ENCODE measurements at places on chromosomes 12 and 14. TPM values are rescaled to one million over a fixed set of nuclear protein-coding genes. Genes with fewer than 3 reads are reported as not detected.

The ZCCHC8 gene
- 34.0 TPM for total RNA-seq

GRCh38 chr14:66369157-66369697, 116.9 kb upstream of the CCDC196 start:
- DNase-seq, result no peak
- peaks cover 10% of the 10 kb centered on the region for H3K27me3 ChIP-seq
- H3K4me1 ChIP-seq, result peaks cover 11% of the 10 kb centered on the region
- H3K27ac ChIP-seq, result no peak overlapping the region

DNA sequence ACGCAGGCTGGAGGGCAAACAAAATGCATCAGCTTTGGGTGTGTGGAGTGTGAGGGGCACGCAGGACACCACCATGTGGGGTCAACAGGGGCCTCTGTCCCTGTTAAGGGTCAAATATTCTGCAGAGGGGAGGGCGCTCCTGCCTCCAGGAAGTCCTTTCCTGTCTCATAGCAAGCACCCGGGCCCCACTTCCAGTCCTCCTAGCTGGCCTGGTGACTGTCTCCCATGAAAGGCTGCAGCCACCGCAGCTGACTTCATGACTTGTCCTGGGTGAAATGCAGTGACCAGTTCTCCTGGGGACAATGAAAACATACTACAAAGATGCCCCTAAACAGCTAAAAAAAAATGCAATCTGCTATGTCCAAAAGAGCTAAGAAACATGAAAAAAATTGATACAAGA, 53.6 kb downstream of the LGMN start:
- no peak for DNase-seq
- no peaks in the 10 kb centered on the region for H3K36me3 ChIP-seq
- peaks cover 11% of the 10 kb centered on the region for H3K27me3 ChIP-seq
- no peak overlapping the region for H3K27ac ChIP-seq
- peak overlapping the region; percentile 38 for H3K4me3 ChIP-seq

DNA sequence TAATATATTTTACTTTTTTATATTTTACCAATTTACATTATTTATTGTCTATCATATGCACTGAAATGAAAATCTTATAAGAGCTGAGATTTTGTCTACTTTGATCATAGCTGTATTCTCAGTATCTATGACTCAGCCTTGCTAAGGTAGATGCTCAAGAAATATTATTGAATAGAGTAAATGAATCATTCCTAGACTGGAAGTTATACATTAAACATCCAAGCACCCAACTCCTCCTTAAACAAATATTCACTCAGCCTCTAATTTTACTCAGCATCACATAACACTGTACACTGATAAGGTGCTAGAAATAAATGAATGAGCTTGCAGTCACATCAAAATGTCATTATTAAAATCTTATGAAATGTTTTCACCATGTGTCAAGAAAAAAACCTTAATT, 1424.9 kb downstream of the LRFN5 start:
- no peak for DNase-seq
- H3K27ac ChIP-seq, result no peak overlapping the region
- H3K36me3 ChIP-seq, result no peaks in the 10 kb centered on the region

DNA sequence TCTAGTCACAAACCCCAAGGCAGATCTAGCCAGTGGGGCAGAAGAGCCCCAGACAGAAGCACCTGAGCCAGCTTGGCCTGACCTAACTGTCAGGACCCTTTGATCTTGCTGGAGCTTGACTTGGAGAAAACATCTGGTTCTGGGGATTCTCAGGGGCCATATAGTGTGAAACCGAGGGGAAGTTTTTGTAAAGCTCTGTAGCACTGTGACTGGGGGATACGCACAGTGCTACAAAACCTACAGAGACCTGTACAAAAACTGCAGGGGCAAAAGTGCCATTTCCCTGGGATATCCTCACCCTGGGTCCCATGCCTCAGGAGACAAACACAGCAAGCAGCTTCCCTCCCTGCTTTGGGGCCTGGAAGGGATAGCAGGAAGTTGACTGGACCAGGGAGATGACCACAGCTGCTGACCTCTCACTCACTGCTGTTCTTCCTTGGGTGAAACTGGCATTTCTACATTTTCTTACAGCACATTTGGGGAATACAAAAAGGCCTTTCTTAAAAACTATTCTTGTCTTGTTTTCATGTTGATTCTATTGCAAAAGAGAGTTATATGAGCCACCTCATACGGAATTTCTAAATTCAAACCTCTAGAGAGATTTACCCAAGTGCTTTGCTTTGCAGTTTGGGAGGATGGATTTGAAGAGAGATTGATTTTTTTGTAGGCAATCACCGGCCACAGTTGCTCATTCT, 140.0 kb downstream of the DAD1 start:
- peaks cover 2% of the 10 kb centered on the region for H3K27me3 ChIP-seq
- H3K36me3 ChIP-seq, result no peaks in the 10 kb centered on the region
- DNase-seq, result no peak
- H3K4me1 ChIP-seq, result peaks cover 14% of the 10 kb centered on the region
- H3K27ac ChIP-seq, result peak overlapping the region; percentile 75

- H3K27me3 ChIP-seq, result no peaks in the 10 kb centered on the region
- no peak for DNase-seq
- H3K36me3 ChIP-seq, result no peaks in the 10 kb centered on the region
- peaks cover 46% of the 10 kb centered on the region for H3K4me1 ChIP-seq
- H3K27ac ChIP-seq, result no peak overlapping the region
These were observed 129.2 kb upstream of the ARHGAP5 start for GRCh38 chr14:31947680-31948595.

DNA sequence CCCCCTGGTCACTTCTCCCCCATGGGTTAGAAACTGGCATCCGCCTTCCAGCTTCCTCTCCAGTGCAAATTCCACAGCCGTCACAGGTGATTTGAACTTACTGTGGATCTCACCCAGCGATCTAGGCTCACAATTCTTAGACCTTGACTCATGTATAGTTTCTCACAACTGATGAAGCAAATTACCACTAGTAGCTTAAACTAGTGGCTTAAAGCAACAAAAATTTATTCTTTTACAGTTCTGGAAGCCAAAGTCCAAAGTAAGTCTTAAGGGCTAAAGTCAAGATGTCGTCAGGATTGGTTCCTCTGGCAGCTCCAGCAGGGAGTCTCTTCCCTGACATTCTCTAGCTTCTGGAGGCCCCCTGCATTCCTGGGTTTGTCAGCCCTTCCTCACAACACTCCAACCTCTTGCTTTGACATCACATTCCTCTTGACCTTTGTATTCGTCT, 117.4 kb downstream of the KTN1 start:
- H3K27me3 ChIP-seq, result no peaks in the 10 kb centered on the region
- peaks cover 15% of the 10 kb centered on the region for H3K36me3 ChIP-seq
- H3K4me1 ChIP-seq, result peaks cover 4% of the 10 kb centered on the region
- H3K4me3 ChIP-seq, result no peak overlapping the region

- no peak for DNase-seq
- H3K4me3 ChIP-seq, result no peak overlapping the region
- H3K36me3 ChIP-seq, result no peaks in the 10 kb centered on the region
- H3K27ac ChIP-seq, result peak overlapping the region; percentile 64
These were observed 6.7 kb upstream of the CACNA2D4 start for GRCh38 chr12:1924996-1925683.

DNA sequence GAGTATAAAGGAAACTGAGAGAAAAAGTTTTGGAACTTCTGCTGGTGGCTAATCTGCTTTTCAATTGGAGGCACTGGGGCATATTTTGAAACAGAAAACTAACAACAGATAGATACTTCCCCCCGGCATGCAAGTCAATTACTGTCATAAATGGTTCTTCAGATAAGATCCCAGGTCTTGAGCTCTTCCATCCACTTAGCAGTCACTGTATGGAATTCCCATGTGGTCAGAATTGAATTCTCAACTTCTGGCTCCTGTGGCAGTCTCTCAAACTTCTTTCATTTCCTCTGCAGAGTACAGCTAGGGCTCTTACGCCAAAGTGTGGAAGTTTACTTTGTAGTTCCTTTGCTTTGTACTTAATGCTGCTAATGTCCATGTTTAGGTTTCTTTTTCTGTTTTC, 452.2 kb downstream of the IPO8 start:
- no peak overlapping the region for H3K27ac ChIP-seq
- DNase-seq, result no peak
- H3K4me3 ChIP-seq, result no peak overlapping the region
- H3K36me3 ChIP-seq, result no peaks in the 10 kb centered on the region
- no peaks in the 10 kb centered on the region for H3K27me3 ChIP-seq

- H3K36me3 ChIP-seq, result peaks cover 22% of the 10 kb centered on the region
- H3K27me3 ChIP-seq, result no peaks in the 10 kb centered on the region
- no peak overlapping the region for H3K4me3 ChIP-seq
- no peak for DNase-seq
- H3K27ac ChIP-seq, result peak overlapping the region; percentile 36
- peaks cover 51% of the 10 kb centered on the region for H3K4me1 ChIP-seq
These were observed 15.2 kb downstream of the GPR84 start for GRCh38 chr12:54349036-54349435.

Data from neural crest cell (in vitro differentiated cells).